NB4 (cell line): ENCODE measurements at places on chromosomes 1 and 21.
A peak's percentile ranks its signal among the peaks of the same experiment; 100 is the strongest.

GRCh38 chr1:174874331-174875053 lies 125.3 kb upstream of the CACYBP start:
- no peak for DNase-seq

GRCh38 chr1:110485725-110486124 lies 33.2 kb downstream of the KCNA10 start:
- no peak for DNase-seq

DNA sequence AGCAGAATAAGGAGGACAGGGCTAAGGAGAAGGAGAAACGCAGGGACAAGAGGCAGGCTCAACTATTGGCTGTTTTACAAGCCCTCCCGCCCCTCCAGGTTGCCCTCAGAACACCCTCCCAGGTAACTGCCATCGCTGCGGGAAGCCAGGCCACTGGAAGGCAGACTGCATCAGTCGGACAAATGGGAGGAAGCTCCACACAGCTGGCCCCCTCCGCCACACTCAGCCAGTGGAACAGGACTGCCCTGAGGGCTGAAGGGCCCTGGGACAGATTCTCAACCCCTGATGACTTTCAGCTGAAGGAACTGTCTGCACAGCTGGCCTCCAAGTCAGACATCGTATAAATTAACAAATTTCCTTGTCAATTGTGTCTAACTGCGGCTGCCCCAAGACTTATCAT lies 21.8 kb downstream of the LRRC3 start:
- DNase-seq, result no peak

- peak; percentile 74 for DNase-seq
Observed at GRCh38 chr21:39048574-39048973, 134.7 kb downstream of the PSMG1 start.

- DNase-seq, result no peak
Observed at GRCh38 chr21:37571442-37571841, 204.9 kb downstream of the DYRK1A start.

GRCh38 chr1:44546403-44547053 lies 127.8 kb downstream of the TMEM53 start:
- DNase-seq, result no peak

GRCh38 chr1:14027099-14027498 lies 327.1 kb downstream of the PRDM2 start:
- no peak for DNase-seq

DNA sequence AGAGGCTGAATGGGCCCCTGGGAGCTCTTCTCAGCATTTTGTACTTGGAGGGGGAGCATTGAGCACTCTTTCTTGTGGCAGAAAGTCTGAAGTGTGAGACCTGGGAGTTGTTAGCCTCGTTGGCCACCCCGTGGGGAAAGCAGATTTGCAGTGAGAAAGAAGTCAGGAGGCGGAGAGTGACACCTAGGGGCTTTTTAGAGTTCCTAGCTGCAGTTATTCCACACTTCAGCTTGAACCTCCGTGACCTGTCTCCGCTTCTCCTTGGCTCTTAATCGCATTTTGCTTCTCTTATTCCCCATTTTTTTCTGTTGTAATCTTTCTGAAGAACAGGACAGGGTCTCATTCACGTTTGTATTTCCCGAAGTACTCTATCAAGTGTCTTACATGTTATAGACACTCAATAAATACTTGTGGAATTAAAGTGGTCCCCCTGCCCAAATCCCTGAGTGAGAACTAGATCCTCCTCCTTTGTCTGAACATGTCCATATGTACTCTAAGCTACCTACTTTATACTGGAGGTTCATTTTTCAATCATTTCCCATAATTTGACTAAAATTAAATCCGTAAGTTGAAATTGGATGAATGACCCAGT lies 14.5 kb upstream of the C1orf141 start:
- peak; percentile 76 for DNase-seq

- no peak for DNase-seq
Observed at GRCh38 chr1:110241516-110241915, 31.4 kb downstream of the KCNC4 start.

DNA sequence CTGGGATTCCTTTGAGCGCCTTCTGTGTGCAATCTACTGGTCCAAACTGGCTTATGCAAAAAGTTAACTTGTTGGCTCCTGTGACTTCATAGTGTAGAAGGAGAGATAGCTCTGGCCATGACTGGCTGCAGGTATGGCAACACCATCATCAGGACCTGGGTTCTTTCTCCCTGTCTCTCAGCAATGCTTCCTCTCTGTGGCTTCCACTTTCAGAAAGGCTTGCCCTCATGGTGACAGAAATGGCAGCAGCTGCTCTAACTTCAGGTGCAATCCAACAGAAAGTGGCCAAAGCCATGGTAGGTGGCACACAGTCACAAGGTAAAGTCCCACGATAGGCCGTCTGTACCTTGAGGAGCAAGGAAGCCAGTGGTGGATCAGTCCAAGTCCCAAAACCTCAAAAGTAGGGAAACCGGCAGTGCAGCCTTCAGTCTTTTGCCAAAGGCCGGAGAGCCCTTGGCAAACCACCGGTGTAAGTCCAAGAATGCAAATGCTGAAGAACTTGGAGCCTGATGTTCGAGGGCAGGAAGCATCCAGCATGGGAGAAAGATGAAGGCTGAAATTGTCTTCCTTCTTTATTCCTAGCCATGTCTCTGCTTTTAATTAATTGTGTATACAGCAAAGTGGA lies 45.0 kb downstream of the ZBTB40 start:
- no peak for DNase-seq

- no peak for DNase-seq
Observed at GRCh38 chr1:77876884-77877283, 11.5 kb upstream of the NEXN start.

DNA sequence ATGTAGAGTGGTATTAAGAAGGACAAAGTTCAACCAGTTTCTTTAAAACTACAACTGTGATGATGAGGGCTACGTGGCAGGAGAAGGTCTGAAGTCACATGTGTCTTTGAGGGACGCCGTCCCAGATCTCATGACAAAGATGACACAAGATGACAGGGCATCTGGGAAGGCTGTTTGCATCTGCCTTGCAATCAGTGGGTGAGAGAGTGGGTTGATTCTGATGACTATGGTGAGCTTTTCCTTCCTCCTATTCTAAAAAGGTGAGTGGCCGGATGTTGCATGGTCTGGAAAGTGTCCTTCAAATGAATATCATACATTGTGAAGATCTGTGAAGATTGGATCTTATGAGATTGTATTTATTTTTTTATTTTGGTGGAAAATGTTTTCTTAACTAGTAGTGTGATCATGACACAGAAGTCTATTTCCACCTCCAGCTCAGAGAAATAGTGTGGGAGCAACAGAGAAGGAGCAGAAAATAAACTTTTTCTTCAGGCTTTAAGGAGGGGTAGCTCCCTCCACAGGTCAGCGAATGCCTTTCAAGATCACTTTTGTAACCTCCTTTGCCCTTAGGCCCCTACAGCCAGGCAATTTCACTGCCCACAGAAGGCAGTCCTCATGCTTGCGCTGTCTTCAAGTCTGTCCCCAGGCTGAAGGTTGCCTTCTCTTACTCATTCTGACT lies 76.0 kb upstream of the ATF3 start:
- DNase-seq, result no peak
